Stimulated activated CD8-positive, alpha-beta memory T cell treated with anti-CD3 and anti-CD28 coated beads, Interleukin-2, amount 100 ng/mL, for 1 hour (primary cell): ENCODE measurements at places on chromosomes 3 and 15.

DNA sequence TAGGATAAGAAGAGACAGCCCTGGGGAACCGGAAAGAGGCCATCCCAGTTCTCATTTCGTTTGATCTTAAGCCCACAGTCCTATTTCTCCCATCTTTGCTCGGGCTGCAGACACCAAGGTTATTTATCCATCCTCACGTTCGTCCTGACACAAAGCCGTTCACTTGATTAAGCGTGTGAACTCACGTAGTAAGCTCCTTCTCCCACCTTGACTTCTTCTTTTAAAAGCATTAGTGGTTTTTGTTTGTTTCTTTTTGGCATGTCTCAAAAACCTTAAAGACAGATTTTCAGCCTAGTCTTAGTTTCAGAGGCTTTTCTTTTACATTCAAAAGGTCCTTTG is 70.9 kb downstream of the TGFBR2 start:
- no peak for DNase-seq

DNA sequence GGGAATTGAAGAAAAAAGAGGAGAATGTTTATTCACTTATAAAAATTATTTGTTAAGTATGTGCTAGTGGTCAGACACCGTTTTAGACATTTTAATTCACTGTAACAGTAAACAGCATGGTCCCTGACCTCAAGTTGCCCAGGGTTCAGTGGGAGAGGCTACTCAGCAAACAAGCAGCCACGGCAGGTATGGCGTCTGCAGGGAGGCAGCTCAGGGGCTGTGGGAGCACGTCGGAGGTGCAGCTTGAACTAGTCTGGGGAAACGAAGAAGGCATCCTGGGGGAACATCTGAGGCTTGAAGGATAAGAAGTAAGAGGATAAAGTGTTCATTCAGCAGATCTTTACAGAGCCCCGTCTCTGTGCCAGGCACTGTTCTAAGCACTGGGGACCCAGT is 66.0 kb downstream of the CRTC3 start:
- no peak for DNase-seq

DNA sequence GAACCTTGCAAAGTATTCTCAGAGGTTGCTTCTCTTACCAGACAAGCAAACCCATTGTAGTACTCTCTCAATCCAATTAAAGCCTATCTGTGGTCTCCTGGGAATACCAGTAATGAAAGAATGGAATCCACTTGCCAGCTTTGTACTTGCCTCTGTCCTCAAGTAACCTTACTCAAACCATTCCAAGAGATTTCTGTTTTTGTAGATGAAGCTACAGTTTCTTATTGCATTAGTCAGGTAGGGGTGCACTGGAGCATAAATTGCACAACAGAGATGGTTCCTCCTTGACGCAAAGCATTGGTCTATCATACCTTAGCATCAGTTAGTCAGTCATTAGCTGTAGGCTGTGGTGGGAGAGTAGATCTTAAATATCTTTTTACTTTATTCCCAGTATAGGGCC is 52.9 kb downstream of the BTLA start:
- DNase-seq, result no peak

DNA sequence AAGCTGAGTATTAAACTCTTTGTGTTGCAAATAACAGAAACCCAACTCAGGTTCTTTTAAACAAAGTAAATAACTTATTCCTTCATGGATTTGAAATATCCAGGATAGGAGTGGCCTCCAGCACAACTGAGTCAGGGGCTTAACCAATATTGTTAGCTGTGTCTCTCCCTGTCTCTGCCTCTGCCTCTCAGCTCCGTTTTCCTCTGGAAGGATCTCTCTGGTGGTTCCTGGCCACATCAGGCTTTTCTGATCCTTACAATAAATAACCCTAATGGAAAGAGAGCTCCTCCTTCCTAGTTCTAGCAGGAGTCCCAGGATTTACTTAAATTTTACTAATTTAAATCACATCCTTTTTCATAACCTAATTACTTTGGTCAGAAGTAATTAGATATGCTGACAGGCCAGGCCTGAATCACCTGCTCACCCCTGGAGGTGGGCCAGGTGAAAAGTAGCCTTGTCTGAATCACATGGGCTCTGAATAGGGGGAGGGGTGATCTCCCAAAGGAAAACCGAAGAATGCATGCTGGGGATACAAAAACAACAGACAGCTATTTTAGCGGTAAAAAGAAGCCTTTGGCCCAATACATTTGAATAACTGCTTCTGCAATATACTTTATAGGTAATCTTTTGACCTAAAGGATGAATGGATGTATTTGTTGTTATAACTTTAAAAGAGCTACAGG is 75.4 kb downstream of the REC114 start:
- no peak for DNase-seq

GRCh38 chr3:150248116-150248887 is 159.8 kb upstream of the TSC22D2 start:
- DNase-seq, result no peak

- no peak for DNase-seq
Measured at GRCh38 chr3:60803216-60804173, 447.8 kb downstream of the FHIT start.

GRCh38 chr3:20637729-20638128 is 451.7 kb upstream of the SGO1 start:
- no peak for DNase-seq

DNA sequence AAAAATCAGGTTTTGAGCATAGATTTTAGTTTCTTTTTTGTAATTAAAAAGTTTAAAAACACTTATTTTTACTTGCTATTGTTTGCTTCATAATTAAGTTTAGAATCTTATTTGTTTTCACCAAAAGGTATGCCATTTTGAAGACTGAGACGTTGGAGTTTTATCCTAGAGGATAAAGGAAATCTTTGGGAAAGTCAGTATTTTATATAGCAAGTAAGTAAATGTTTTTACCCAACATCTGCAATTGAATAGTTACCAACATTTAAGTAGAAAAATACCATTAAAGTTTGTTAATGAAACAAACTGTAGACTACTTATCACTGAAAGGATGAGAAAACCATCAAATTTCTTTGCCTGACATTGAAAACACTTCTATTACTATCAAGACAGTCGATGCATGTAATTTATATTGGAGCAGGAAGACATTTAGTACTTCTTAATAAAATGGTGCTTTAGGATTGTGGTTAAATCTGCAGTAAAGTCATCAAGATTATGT is 14.0 kb upstream of the CHD2 start:
- DNase-seq, result no peak

DNA sequence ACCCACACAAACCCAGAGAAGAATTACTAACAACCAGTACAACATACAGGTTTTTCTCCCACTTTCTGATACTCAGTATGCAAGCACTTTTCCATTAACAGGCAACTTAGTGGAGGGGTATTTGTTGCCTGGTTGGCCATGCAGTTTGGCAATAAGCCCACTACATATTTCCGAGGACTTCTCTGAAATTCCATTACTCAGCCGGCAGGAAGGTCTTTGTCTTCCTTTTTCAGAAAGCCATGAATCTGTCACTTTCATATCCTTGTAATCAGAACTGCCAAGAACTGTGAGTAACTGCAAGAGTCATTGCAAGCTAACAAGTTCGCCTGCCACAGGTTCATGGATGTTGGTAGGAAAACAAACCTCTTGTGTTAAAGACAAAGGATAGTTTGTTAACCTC is 422.3 kb upstream of the ROBO1 start:
- DNase-seq, result no peak

DNA sequence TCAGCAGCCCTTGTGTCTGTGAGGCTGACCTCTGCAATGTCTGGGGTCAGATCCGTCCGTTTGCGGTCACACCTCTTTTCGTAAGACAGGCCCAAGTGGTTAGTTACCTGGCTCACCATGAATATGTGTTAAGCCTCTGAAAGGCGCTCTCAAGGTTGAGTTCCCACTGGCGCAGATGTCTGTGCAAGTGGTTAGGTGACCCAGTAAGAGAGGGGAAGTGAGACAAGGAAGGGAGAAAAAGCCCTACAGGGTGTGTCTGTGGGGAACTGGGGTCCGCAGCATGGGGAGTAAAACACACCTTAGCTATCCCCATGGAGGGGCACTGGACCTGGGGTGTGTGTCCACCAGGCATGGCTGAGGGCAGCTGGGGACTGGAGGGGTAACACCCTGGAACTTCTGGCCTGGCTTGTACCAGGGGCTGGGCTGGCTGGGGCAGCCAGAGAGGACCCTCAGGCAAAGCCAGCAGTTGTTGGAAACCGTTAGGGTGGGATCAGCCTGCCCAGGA is 391.6 kb upstream of the PROK2 start:
- DNase-seq, result no peak

DNA sequence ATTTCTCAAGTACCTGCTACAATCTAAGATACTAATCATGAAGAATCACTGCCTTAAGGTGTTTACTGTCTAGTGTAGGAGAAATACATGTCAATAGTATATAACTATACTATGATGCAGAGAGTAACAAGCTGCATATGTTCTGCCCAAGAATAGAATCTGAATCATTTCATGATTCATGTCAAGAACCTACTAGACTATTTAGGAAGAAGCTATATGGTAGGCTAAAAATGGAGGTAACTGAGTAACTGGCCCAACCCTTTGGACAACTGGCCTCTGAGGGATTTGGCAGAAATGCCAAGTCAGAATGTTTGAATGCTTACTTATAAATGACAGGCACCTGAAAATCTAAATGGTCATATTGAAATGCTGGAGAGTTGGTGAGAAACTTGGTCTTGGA is 59.9 kb upstream of the DGKG start:
- no peak for DNase-seq

- no peak for DNase-seq
Measured at GRCh38 chr3:97699889-97700288, 64.7 kb upstream of the ARL6 start.

GRCh38 chr15:90679959-90680358 is 37.2 kb upstream of the BLM start:
- DNase-seq, result no peak

DNA sequence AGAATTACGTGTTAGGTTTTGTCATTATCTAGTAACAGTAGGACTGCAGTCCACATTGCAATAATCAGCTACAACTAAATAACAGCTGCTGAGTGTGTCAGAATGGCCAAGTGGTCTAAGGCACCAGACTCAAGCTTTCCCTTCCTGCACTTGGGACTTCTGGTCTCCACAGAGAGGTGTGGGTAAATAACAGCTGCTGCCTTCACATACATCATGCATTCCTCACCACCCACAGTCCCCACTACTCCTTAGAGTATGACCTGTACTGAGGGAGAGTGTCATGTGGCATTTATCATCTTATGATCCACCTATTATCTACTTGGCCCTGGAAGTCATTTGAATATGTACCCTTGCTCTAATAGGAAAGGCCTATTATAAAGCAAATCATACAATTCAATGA is 22.2 kb upstream of the ZMAT3 start:
- DNase-seq, result no peak

GRCh38 chr3:169529013-169529412 is 134.5 kb downstream of the MECOM start:
- DNase-seq, result no peak

- no peak for DNase-seq
Measured at GRCh38 chr3:102225407-102226132, 209.2 kb upstream of the ZPLD1 start.

DNA sequence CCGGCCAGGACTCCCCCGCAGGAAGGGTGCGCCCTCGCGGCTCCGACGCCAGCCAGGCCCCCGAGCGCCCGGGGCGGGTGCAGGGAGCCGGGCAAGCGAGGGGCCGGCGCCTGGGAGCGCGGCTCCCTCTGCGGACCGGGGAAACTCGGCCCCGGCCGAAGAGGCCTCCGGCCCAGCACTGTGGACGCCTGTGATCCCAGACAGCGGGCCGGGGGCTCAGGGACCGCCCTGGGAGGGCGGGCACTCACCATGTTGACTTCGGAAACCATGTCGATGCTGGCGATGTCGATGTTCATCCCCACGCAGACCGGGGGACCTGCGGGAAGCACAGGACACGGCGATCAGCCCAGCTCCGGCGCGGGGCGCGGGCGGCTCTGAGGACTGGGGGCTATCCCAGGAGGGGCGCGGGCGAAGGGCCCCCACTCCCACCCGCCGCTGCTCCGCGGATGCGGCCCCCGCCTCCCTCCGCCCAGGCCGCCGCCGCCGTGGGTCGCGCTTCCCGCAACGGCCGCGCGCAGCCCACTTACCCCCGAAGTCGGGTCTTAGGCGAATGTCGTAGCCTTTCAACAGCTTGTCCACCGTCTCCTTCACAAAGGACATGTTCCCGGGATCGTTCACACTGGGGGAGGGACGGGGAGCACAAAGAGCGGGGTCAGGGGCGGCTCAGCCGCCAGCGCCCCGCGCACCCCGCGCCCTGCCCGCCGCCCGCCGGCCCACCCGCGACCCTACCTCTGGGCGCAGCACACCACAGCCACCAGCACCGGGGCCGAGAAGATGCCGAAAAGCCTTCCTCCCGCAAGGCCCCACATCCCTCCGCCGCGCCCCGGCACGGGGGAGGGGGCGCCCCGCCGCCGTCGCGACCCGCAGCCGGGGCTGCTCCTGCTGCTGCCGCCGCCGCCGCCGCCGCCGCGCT is at the start of gene GABRB3:
Gene GABRB3 (minus strand): TSS at position 913 of the 913 bp plus-strand sequence.
- DNase-seq, result no peak

GRCh38 chr15:64687172-64687571 is 88.2 kb downstream of the RBPMS2 start:
- no peak for DNase-seq

- DNase-seq, result no peak
Measured at GRCh38 chr15:61476741-61477140, 247.6 kb upstream of the RORA start.

- DNase-seq, result no peak
Measured at GRCh38 chr3:134334901-134335280, 39.4 kb downstream of the AMOTL2 start.

GRCh38 chr3:58073301-58074108 is 65.3 kb downstream of the FLNB start:
- DNase-seq, result no peak

DNA sequence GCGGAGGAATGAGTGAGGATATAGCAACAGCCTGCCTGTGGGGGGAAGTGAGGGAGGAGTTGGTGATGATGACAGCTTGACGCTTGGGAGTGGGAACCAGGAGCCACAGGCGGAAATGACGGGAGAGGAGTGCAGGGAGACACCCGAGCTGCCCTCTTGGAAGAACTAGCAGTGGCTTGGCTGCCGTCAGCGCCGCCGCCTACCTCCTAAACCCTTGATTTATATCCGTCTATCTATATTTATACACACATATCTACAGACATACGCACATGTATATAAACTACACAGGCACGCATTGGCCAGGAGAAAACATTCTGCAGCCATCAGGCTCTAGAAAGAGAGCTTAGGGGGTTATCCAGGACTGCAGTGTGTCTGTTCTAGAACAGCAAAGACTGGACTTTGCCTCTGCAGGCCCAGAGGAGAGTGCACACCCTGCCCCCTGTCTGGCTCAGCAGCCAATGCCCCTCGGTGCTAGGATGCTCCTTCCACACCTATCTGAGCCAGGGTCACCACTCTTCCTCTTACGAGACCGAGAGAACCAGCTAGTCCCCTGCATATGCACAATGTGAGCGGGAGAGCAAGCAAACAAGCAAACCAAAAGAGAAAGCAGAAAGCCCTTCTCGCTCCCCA is 45.3 kb upstream of the MAGEF1 start:
- DNase-seq, result no peak
